ENCODE measurements at places on chromosomes 6 and 20.
A peak's percentile ranks its signal among the peaks of the same experiment; 100 is the strongest.

DNA sequence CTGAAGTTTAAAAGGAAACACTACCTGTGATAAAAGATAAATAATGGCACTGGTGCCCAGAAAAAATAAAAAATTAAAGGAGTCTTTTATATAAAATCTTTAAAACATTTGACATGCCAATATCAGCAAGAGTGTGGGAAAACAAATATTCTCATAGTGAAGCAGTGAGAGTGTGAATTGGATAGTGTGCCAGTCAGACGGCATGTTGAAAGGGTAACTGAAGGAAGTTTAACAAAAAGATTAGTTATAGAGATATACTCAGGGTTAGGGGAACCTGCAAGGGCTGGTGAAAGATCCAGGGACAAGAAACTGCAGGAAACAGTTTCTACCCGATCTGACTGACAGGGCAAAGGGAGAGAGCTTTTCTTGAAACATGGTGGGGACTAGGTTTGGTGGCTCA, 22.2 kb upstream of the GMNN start:
- no peak for DNase-seq

GRCh38 chr6:155374681-155375080, 60.4 kb upstream of the TFB1M start:
- DNase-seq: no peak

- no peak for DNase-seq
Observed at GRCh38 chr6:149266659-149267058, 50.9 kb upstream of the TAB2 start.

GRCh38 chr20:40009542-40009941, 679.5 kb downstream of the MAFB start:
- no peak for DNase-seq

DNA sequence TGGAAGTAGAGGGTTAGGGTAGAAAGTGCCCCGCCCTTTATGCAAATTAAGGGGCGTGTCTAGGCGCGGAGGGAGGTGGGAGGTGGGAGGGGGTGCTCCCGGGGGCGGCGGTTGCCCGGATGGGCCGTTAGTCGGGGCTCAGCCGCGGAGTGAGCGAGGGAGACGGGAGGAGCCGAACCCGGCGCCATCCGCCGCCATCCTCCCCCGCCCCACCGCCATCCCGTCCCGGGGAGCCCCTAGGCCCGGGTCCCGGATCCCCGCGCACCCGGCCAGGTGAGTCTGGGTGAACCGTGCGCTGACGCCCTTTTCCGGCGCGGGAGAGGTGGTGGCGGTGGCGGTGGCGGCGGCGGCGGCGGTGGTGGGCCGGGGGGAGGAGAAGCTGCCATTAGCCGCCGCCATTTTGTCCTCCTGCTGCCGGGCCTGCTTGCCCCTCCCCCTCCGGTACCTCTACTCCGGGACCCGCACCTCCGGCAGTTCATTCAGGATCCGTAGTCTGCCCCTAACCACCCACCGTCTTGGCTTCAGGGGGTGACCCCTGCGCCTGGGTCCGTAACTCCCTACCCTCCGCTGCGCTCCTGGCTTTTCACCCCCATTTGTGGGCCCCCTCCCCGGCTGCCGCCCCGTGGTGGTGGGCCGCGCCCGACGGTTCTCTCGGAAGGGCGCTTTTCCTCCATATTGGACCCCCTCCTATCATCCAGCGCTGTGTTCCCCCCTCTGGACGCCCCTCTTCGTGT, at the start of gene PRRC2A:
Gene PRRC2A (plus strand): TSS at position 130 of the 734 bp plus-strand sequence. CDS start 2,075 bp downstream, outside the sequence.
- peak; percentile 73 for DNase-seq
